ENCODE measurements at places on chromosomes 7 and 10.

GRCh38 chr10:14409247-14409646 is 78.5 kb upstream of the FRMD4A start:
- DNase-seq: peak; percentile 6

DNA sequence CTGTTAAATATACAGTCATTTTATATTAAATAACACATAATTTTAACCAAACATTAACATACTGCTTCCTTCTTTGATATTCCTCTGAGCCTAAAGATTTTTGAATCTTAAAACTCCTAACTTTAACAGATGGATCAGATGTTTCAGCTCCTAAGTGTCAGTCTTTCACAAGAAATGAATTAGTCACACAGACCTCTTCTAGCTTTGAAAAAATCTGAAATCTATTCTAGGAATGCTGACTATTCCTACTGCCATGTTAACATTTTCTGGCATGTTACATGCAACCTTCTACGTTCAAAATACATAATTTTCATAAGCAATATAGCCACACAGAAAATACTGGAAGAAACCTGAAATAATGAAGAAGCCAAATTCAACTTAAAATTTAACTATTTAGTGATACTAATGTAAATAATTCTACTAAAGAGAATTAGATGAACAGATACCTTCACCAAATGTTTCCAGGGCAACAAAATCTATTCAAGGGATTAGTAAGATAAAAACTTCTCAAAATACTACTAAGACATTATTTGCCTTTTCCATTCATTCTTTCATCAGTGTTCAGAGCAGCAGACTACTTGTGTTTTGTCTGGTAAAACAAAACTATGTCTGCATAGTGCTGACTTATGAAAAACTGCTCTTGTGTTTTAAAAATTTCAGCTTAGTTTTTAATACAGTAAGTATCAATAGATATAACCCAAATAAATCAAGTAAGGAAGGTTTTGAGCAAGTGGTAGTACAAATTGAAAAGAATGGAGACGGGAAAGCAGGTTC is 9.2 kb downstream of the JMJD1C start:
- no peak for DNase-seq

DNA sequence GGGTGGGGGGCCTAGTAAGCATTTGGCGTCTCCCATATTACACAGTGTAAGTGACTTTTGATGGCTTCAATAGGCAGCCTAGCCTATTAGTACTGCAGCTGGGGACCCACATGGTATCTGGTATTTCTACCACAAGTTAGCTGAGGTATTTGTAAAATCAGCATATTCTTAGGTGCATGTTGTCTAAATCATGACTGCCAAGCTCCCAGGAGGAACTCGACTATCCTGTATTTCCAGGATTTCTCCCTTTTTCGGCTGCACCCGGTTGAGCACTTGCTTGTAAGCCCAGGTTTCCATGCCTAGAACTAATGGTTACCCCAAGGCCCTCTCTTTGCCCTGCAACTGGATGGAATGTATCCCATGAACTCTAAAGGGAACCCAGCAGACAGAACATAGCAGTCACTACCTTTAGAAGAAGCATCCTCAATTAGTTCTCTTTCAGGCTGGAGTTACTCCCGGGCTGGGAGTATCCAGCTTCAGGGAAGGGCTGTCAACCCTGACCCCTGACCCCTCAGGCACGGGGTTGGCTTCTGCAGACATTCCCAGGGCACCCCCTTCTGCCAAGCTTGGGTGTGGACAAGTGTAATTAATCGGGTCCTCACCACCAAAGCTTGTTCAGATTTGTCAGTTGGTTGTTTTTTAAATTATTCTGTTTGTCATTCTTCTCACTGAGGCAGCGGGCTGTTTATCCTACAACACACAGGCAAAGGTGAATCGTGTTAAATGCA is 90.3 kb upstream of the PARD3 start:
- no peak for DNase-seq

GRCh38 chr7:37977243-37977642 is 56.8 kb downstream of the EPDR1 start:
- DNase-seq: no peak

- no peak for DNase-seq
These were observed 1157.6 kb upstream of the CELF2 start for GRCh38 chr10:9860045-9860444.

- DNase-seq: no peak
These were observed 274.0 kb upstream of the GLI3 start for GRCh38 chr7:42511027-42511426.

DNA sequence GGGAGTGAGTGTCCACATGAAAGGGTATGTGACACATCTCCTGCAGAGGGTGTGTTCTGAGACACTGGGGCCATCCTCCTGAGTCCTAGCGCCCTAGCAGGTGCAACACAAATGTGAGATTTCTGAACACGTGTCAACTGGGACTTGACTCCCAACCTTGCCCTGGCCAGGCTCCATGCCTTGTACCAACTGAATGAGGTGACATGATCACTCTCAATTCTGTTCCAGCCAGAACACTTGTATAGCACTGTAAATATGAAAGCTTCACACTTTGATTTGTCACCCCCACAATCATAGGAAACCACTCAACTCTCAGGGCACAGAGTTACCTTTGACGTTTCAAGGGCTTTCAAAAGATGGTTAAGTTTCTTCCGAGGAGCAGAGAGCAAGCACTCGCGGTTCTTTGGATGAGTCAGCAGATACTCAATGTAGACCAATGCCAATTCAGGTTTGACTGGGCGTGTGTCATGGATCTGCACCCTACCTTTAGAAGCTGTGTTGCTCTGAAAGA is 48.6 kb downstream of the NCAPG2 start:
- no peak for DNase-seq

DNA sequence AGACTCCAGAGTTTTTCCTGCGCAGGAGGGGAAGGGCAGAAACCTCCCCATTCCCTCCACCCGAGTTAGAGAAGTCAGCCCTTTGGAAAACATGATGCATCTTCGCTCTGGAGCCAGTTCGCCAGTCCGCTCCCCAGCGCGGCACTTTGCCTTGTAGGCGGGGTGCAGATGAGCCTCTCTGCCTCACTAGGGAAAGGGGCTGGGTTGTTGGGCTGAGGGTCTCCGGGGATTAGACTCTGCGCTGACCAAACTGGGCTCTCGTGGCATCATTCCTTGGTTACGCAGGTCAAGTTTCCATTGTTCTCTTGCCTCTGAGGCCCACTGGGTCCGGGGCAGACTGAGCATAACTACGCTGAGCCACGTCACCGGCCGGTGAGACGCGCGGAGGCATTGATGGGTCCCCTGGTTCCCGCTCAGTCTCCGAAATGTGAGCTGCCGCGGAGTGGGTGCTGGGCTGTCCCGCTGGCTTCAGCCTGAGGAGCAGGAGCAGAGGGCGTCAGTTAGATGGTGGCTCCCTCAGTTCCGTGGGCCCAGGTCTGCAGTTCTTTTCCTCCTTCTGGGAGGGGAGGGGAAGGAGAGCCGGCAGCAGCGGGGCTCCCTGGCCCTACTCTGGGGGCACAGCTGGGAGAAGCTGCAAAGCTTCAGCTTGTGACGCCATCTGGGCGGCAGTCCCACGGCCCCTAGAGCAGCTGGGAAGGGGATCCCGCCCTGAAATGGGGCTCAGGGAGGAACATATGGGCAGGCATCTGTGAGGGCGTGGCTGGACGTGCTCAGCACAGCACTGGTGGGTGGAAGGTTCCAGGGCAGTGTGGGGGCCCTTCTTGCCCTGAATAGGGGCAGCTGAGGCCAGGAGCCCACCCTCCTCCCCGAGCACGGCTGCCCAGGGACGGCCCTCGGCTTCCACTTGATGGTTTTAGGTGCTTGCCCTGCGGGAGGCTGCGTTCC is 121.3 kb upstream of the BTBD16 start:
- no peak for DNase-seq

DNA sequence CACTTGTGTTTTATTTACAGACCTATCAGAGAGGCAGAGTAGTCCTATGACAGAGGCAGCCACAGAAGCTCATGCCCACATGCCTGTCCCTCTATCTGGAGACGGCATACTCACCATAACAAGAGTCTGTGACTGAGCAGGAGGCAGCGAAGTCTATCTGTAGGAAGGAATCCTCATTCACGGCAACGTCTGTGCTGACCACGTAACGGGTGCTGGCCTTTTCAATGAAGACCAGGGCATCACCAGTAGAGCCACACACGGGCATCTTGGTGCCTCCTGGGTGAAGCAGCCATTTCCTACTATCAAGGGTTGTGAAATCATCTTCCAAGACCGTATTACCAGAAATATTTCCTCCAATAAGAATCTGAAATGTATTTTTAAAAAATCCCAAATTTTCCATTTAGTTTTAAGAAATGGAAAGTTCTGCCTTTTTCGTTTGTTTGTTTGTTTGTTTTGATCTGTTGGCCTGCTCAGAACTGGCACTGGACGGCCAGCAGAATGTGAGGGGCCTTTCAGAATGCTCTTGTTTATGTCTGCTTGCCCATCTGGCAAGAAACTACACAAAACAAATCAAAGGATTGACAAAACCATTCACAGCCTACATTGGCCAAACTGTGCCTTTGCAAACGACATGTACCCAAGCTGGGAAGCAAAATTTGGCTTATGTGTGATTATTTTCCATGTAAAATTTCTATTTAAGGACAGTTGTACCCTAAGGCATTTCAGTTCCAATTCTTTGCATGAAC is 93.1 kb upstream of the SLC26A5 start:
- DNase-seq: no peak

- DNase-seq: no peak
These were observed 69.1 kb downstream of the ZMIZ1 start for GRCh38 chr10:79137826-79138225.

DNA sequence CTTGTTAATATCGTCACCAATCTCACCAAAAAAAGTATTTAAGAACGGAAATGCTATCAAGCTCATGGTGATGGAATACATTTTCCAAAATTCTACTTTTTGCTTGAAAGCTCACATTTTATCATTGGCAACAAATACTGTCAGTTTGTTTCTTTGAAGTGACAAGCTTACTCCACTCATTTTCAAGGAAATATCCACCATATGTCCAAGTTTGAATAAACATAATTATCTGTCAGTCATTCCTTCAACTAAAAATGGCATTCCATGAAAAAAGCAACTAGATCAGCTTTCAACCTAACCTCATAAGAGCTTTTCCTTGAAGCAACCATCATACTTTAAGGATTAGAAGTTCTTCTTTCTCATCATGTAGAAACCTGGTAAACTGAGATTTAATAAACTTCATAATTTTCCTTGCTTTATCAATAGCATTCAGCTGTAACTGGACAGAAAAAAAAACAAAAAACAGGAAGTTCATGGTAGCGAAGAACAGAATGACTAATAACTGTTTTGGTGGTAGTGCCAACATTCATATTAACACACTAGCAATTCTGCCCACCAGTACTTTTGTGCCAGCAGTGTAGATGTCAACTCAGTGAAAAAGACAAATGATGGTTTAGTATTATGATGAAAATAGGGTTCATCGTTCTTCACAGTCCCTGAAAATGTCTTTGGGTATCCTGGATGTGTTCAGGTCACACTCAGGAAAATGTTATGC is 764.9 kb downstream of the GRM8 start:
- DNase-seq: no peak

DNA sequence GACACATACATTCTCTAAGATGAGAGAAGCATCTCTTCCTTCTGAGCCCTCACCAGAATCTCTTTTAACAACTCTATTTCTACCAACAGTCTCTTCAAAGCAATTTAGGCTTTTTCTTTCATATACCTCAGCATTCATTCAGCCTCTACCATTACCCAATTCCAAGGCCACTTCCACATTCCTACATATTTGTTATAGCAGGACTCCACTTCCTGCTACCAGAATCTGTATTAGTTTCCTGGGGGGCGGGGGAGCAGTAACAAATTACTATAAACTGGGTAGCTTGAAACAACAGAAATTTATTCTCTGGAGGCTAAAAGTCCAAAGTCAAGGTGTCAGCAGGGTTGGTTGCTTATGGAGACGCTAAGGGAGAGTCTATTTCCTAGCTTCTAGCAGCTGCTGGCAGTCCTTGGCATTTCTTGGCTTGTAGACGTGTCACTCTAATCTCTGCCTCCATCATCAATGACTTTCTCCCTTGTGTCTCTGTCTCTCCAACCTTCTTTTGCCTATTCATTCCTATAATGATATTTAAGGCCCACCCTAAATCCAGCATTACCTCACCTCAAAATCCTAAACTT is 7.4 kb downstream of the PRPS1L1 start:
- DNase-seq: no peak

GRCh38 chr10:132302421-132303310 is 5.1 kb downstream of the STK32C start:
- no peak for DNase-seq

GRCh38 chr7:7895754-7896153 is 72.8 kb upstream of the GLCCI1 start:
- no peak for DNase-seq

Measured in stimulated activated CD4-positive, alpha-beta T cell treated with anti-CD3 and anti-CD28 coated beads, Interleukin-15, amount 100 ng/mL, for 1 hour (primary cell).